ENCODE measurements at places on chromosomes 16 and 17. TPM values are rescaled to one million over a fixed set of nuclear protein-coding genes. Genes with fewer than 3 reads are reported as not detected.
A peak's percentile ranks its signal among the peaks of the same experiment; 100 is the strongest.

DNA sequence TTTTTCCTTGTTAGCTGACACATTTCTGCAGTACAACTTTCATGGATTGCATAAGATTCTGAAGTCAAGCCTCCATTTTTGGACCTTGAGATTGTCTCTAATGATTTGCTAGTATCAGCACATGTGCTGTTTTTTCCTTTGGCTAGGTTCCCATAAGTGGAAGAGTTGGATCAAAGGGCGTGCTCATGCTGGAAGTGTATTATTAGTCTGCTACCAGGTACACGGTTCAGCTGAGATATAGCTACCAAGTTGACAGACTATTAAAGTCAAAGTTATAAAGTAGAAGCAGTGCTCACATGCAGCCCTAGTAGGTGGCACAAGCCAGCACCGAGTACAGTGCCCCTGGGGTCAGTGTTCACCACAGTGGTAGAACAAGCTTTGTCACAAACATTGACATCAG is 3.2 kb downstream of the FAHD1 start:
- DNase-seq = no peak
- no peak overlapping the region for H3K27ac ChIP-seq
- no peaks in the 10 kb centered on the region for H3K27me3 ChIP-seq
- no peak overlapping the region for H3K4me3 ChIP-seq
- peaks cover 4% of the 10 kb centered on the region for H3K36me3 ChIP-seq

DNA sequence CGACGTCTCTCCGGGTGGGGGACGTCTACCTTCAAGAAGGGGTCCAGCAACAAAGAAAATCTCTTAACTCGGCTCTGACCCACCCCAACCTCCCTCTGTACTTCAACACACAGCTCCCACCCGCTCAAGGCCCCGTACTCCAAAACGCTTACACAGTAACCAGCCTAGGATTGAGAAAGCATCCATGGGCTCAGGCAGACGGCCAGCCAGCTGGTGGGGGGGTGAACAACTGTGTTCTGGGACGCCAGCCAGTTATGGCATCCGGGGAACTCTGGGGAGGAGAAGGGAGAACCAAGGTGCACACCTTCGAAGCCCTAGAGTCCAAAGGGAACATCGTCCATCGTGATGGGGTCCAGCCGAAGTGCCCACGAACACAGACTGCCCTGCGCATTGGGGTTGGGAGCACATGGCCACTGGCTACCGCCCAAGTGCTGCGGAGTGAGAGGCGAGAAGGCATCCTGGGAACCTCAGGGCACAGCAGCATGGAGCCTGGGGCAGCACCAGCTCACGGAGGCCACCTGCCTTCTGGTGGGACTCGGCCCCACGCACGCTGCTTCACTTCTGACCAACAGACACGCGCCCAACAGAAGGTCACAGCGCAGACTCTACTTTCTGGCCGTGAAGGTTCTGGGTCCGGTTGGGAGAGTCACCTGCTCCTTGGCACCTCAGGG is 14.3 kb downstream of the SLC16A3 start:
- peaks cover 75% of the 10 kb centered on the region for H3K4me1 ChIP-seq
- DNase-seq = no peak
- H3K36me3 ChIP-seq = peaks cover 56% of the 10 kb centered on the region
- peak overlapping the region; percentile 82 for H3K27ac ChIP-seq
- no peak overlapping the region for H3K4me3 ChIP-seq
- no peaks in the 10 kb centered on the region for H3K27me3 ChIP-seq

Gene AANAT
- total RNA-seq = not detected

Gene CMTM4
- total RNA-seq = 19.8 TPM

DNA sequence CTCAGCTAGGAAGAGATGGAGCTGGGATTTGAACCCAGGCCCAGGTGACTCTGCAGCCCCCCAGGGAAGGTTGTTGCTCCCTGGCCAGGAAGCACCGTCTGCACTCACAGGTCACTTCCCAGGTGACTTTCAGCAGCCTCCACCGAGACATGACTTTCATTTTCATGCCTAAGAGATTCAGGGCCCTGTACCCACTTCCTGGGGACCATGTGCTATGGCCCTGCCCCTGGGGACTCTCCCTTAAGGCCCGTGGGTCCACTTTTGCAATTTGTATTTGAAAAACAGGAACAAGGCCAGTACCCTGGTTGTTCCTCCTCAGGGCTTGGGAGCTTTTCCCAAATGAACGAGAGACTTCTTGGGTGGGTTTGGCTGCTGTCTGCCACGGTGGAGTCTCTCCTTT is 191.0 kb downstream of the IRF8 start:
- no peaks in the 10 kb centered on the region for H3K36me3 ChIP-seq
- no peak overlapping the region for H3K27ac ChIP-seq
- H3K4me3 ChIP-seq = no peak overlapping the region
- H3K27me3 ChIP-seq = no peaks in the 10 kb centered on the region
- H3K4me1 ChIP-seq = peaks cover 9% of the 10 kb centered on the region
- DNase-seq = no peak

Gene ZNF624
- total RNA-seq = 2.1 TPM

- no peak overlapping the region for H3K27ac ChIP-seq
- H3K4me3 ChIP-seq = no peak overlapping the region
- H3K36me3 ChIP-seq = no peaks in the 10 kb centered on the region
- H3K27me3 ChIP-seq = peaks cover 13% of the 10 kb centered on the region
- DNase-seq = no peak
These were observed 88.5 kb upstream of the HNF1B start for GRCh38 chr17:37833237-37833859.

GRCh38 chr17:74860229-74860871 is 665 bp upstream of the GRIN2C start:
- no peak for DNase-seq
- H3K36me3 ChIP-seq = no peaks in the 10 kb centered on the region
- peak overlapping the region; percentile 43 for H3K4me3 ChIP-seq
- H3K27ac ChIP-seq = no peak overlapping the region
- no peaks in the 10 kb centered on the region for H3K27me3 ChIP-seq
- peaks cover 45% of the 10 kb centered on the region for H3K4me1 ChIP-seq

Gene FAM20A
- total RNA-seq = 3.0 TPM

Gene SAMD14
- 1.8 TPM for total RNA-seq

GRCh38 chr16:17138801-17139200 is 332.0 kb downstream of the XYLT1 start:
- DNase-seq = no peak
- no peaks in the 10 kb centered on the region for H3K4me1 ChIP-seq

Gene IRX5
- not detected for total RNA-seq

GRCh38 chr17:34118564-34118963 is 136.5 kb upstream of the CCL2 start:
- no peak overlapping the region for H3K4me3 ChIP-seq
- H3K4me1 ChIP-seq = no peaks in the 10 kb centered on the region
- H3K36me3 ChIP-seq = no peaks in the 10 kb centered on the region
- peak; percentile 84 for DNase-seq
- H3K27me3 ChIP-seq = no peaks in the 10 kb centered on the region

DNA sequence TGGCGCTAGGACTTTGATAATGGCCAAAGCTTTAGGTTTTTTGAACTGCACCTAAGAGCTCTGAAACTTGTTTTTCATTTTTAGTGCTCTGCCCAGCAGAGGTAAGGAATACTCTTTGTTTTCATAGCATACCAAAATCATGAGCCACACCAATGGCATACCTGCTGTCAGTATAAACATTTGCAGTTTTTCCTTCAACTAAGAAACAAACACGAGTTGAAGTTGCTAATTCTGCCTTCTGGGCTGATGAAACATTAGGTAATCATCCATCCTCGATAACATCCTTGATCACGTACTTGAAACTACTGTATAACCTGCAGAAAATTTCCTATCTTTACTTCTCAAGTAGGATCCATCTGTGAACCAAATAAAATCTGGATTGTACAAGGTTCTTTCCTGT is 20.6 kb upstream of the B4GALNT2 start:
- no peaks in the 10 kb centered on the region for H3K4me1 ChIP-seq
- H3K27ac ChIP-seq = no peak overlapping the region
- no peak for DNase-seq
- H3K36me3 ChIP-seq = no peaks in the 10 kb centered on the region
- H3K4me3 ChIP-seq = no peak overlapping the region
- H3K27me3 ChIP-seq = no peaks in the 10 kb centered on the region

Gene CHST6
- 0.83 TPM for total RNA-seq

Gene KRT40
- not detected for total RNA-seq

Gene CDH8
- 3.6 TPM for total RNA-seq

Gene KCNAB3
- 1.2 TPM for total RNA-seq

DNA sequence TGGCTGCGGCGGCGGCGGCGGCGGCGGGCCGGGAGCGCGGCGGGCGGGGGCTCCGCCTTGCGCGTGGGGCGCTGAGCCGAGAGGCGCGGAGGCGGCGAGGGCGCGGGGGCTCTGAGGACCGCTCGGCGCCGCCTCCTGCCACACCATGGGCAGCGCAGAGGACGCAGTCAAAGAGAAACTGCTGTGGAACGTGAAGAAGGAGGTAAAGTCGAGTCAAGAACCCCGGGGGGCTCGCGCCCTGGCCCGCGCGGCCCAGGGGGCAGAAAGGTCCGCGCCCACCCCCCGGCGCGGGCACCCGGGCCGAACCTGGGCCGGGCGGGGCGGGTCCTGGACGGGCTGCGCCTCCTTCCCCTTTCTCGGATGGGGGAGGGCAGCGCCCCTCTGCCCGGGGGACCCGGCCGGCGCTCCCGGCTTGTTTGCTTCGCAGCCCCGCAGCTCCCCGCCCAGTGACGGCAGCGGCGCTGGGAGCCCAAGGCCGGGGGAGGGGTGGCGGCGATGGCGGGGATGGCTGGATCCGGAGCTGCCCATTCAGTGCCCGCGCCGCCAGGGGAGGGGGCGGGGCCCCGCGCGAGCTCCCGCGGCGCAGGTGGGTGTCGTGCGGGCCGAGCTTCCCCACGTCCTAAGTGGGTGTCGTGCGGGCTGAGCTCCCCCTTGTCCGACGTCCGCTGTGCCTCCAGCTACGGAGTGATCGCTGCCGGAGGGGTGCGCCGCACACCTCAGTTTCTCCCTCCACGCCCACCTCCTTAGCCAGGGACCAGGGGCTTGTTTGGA is 428 bp downstream of the SGSM2 start:
- H3K36me3 ChIP-seq = peaks cover 19% of the 10 kb centered on the region
- peak overlapping the region; percentile 83 for H3K4me3 ChIP-seq
- peak overlapping the region; percentile 94 for H3K27ac ChIP-seq

DNA sequence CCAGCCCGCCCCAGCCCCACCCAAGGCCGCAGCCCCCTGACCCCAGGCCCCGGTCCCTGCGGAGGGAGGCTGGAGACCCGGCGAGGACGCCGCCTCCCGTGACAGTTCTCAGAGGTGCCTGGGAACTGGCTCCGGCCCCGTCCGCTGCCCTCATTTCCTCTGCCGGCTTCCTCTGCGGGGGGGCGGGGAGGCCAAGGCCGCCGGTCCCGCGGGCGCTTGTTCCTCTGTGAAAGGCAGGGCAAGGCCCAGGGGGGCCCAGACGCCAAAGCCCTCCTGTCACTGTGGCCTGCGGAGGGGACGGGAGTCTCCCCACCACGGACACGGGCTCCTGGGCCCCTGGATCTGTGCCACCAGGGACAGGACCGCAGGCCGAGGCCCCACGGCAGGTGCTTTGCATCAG is 5.0 kb upstream of the PVALEF start:
- H3K36me3 ChIP-seq = no peaks in the 10 kb centered on the region
- no peaks in the 10 kb centered on the region for H3K27me3 ChIP-seq
- H3K4me3 ChIP-seq = peak overlapping the region; percentile 48
- H3K27ac ChIP-seq = no peak overlapping the region
- no peak for DNase-seq

Gene MARVELD3
- total RNA-seq = 0.46 TPM

GRCh38 chr17:76314392-76315227 is 6.5 kb upstream of the QRICH2 start:
- H3K27ac ChIP-seq = peak overlapping the region; percentile 34
- H3K36me3 ChIP-seq = peaks cover 45% of the 10 kb centered on the region
- DNase-seq = no peak
- H3K4me3 ChIP-seq = no peak overlapping the region

- no peaks in the 10 kb centered on the region for H3K27me3 ChIP-seq
- no peak for DNase-seq
- H3K4me3 ChIP-seq = no peak overlapping the region
- peaks cover 30% of the 10 kb centered on the region for H3K36me3 ChIP-seq
- peak overlapping the region; percentile 77 for H3K27ac ChIP-seq
These were observed 15.2 kb downstream of the ANKRD40 start for GRCh38 chr17:50692448-50693035.

GRCh38 chr16:22941970-22942501 is 128.1 kb downstream of the HS3ST2 start:
- no peak overlapping the region for H3K27ac ChIP-seq
- H3K4me3 ChIP-seq = no peak overlapping the region
- H3K27me3 ChIP-seq = no peaks in the 10 kb centered on the region

- H3K4me3 ChIP-seq = no peak overlapping the region
- H3K36me3 ChIP-seq = peaks cover 98% of the 10 kb centered on the region
- H3K27ac ChIP-seq = no peak overlapping the region
- no peak for DNase-seq
- H3K4me1 ChIP-seq = no peaks in the 10 kb centered on the region
These were observed 10.7 kb downstream of the CTC1 start for GRCh38 chr17:8237175-8237574.

All from esophagus muscularis mucosa (tissue), 4 donors.